ENCODE measurements at places on chromosomes 1 and 21. TPM values are rescaled to one million over a fixed set of nuclear protein-coding genes. Genes with fewer than 3 reads are reported as not detected.

DNA sequence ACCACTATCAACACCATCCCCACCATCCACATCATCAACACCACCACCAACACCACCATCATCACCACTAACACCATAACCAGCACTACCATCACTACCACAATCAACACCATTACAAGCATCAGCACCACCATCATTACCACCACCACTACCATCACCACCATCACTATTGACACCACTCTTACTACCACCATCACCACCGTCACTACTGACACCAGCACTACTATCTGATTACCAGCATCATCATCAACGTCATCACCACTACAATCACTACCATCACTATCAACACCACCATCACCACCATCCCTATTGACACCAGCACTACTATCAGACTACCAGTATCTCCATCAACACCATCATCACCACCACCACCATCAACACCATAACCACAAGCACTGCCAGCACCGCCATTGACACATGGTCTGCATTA is 106.1 kb upstream of the RUNX3 start:
- DNase-seq, result no peak

DNA sequence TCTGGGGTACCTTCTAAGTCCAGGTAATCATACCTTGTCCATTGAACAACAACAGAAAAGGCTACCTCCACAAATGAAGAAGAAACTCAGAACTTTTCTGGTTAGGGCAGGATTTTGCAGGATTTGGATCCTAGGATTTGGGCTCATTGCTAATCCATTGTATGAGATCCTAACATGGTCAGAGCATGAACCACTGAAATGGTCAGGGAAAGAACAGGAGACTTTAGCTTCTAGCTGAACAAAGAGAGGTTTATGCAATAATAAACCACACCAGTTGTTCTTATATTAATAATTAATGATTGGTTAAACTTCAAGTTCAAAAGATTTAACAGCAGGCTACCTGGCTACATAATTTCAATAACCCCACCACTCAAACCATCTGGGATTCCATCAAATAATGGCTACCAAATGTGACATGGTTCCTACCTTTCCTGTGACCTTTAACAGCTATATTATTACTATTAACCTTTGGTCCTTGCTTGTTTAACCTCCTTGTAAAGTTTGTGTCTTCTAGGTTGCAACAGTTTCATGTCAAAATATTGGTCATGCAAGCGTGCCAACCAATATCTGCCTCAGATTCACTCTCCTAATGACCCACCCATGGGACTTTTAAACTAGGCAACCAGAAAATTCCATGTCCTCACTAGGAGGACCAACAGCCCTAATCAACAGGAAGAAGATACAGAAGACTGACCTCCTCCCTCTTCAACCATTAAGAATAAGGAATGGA is 60.6 kb upstream of the USH2A start:
- DNase-seq, result no peak

GRCh38 chr1:151920149-151920548 is 10.8 kb upstream of the THEM4 start:
- DNase-seq, result no peak

- no peak for DNase-seq
Observed at GRCh38 chr1:159879977-159880376, 17.5 kb upstream of the VSIG8 start.

DNA sequence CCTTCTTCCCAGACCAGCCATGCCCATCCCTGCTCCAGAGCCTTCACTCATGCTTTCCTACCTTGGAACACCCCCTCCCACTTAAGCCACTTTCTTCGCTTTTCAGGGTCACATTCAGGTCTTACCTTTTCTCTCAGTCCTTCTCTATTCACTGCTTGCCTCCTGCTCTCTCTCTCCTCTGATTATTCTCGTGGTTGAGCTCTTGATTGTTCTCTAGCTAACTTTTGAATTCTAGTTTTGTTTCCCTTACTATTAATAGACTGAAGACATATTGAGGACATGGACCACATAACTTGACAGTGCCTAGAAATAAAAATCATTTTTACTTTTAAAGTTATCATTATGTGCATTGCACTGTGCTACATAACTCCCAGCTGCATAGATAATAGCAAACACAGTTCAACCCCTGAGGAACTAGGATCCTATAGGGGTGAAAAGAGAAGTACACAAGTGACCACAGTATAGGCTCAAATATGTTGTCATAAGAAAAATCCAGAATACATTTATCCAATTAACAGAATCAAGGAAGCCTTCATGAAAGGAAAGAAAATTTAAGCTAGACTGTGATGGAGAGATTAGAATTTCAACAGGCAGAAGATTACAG is 21.5 kb downstream of the INSL5 start:
- DNase-seq, result no peak

- no peak for DNase-seq
Observed at GRCh38 chr1:61572046-61572445, 152.9 kb downstream of the TM2D1 start.

- DNase-seq, result no peak
Observed at GRCh38 chr1:228830954-228831481, 95.7 kb downstream of the RHOU start.

DNA sequence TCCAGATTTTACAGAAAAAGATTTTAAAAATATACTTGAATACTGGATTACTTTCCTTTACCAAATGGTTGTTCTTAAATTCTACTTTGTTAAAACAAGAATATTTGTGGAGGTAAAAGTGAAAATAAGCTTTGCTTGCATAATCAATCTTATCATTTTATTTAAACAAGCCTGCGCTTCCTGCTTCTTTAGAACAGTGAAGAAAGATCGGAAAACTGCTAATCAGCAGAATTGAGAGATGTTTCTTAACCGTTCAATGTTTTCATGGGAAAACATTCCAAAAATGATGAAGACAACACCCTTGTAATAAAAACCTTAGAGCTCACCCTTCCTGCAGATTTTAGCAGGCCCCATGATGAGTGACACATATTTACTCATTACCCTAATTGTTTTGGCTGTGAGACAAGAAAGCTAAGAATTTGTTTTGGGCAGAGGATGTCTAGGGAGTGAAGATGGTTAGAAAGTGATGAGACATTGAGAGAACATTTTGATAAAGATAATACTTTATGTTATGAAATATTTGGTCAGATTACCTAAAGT is 72.6 kb downstream of the TPR start:
- DNase-seq, result no peak

GRCh38 chr1:182740120-182740519 is 49.5 kb upstream of the NPL start:
- DNase-seq, result no peak

DNA sequence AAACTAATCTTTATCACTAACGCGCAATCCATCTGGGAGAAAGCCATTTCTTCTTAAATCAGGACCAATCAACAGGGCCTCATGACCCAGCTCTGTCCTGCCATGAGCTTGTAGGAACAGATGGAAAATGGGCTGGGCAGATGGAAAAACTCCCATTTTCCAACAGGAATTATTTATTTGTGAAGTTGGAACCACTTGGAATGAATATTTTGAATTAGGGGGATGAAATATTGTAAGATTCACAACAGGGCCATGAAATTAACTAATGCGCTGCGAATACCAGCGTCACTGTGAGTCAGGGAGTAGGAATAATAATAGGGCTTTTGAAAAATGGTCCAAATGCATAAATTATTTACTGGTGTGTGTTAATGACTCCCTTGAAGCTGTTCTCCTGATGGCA is 53.1 kb upstream of the CYP2J2 start:
- no peak for DNase-seq

DNA sequence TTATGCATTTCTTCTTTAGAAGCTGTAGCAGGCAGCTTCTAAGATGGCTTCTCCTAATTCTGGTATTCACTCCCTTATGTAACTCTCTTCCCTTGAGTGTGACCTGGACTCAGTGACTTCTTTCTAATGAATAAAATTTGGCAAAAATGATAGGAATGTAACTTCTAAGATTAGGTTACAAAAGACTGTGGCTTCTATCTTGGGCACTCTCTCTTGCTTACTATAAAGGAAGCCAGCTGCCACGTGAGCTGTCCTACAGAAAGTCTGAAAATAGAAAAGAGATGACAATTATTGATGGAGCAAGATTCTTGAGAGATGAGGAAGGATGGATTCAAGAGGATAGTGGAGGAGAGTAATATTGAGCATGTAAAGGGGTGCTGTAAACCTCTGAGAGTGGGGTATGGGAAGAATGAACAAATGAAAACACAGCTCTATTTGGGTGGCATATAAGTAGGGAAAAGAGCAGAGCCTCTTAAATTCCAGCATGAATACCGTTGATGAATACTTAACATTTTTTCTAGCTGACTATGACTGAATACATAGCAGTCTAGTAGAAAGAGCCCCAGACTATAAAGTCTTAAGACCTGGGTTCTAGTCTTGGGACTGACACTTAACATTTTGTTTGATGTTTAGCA is 5.5 kb downstream of the TSEN15 start:
- DNase-seq, result no peak

AKNAD1 gene
- not detected for polyA plus RNA-seq

USP16 gene
- polyA plus RNA-seq, result 42.6 TPM

SIM2 gene
- not detected for polyA plus RNA-seq

RNU1-1 gene
- polyA plus RNA-seq, result not detected

CTSE gene
- not detected for polyA plus RNA-seq
